ENCODE measurements at places on chromosomes 2 and 18. TPM values are rescaled to one million over a fixed set of nuclear protein-coding genes. Genes with fewer than 3 reads are reported as not detected.

Gene KIF1A
- total RNA-seq = not detected

Gene KLHL30
- total RNA-seq = 1.2 TPM

Gene TMEM178A
- 0.26 TPM for total RNA-seq

Gene REV1
- 32.1 TPM for total RNA-seq

All from fibroblast of lung (primary cell).